ENCODE measurements at places on chromosomes 1 and 21. TPM values are rescaled to one million over a fixed set of nuclear protein-coding genes. Genes with fewer than 3 reads are reported as not detected.

The ETV3 gene
- total RNA-seq, result 29.1 TPM

The NR1I3 gene
- total RNA-seq, result 0.68 TPM

DNA sequence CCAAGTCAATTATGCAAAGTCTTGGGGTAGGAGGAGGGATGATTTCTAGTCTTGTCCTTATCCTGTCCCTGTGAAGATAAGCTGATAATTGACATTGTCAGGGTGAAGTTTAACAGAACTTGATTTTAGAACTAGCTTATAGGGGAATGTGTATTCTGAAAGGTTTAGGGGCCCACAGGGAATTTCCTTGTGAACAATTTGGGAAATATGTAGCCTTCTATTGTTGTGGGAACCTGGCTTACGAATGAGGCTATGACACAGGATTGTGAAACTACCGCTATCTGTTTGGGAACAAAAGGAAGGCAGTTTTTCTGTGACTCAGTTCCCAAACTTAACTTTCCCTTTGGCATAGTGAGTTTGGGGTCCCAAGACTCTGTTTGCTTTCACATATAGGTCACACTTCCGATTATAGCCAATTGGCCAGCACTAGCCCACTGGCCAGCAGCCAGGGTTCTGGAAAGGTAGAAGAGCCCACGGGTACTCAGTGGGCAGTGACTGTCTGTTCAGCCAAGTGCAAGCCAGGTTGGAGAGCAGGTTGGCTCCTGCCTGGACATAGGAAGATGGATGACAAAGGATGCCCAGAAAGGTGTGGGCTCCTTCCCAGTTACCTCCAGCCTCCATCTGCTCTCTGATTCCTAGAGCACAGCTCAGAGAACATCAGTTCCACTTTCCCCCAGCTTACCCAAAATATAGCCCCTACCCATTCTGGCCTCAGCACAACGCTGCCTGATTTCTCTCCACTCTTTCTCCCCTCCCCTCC lies 35.5 kb downstream of the H3-3A start:
- DNase-seq, result no peak
- H3K4me3 ChIP-seq, result no peak overlapping the region
- H3K27ac ChIP-seq, result no peak overlapping the region
- H3K27me3 ChIP-seq, result no peaks in the 10 kb centered on the region
- H3K4me1 ChIP-seq, result peaks cover 3% of the 10 kb centered on the region

GRCh38 chr1:46617108-46617800 lies 643 bp upstream of the MOB3C start:
- peaks cover 33% of the 10 kb centered on the region for H3K4me1 ChIP-seq
- peak overlapping the region; percentile 93 for H3K27ac ChIP-seq
- no peaks in the 10 kb centered on the region for H3K36me3 ChIP-seq
- H3K27me3 ChIP-seq, result no peaks in the 10 kb centered on the region
- peak overlapping the region; percentile 91 for H3K4me3 ChIP-seq

DNA sequence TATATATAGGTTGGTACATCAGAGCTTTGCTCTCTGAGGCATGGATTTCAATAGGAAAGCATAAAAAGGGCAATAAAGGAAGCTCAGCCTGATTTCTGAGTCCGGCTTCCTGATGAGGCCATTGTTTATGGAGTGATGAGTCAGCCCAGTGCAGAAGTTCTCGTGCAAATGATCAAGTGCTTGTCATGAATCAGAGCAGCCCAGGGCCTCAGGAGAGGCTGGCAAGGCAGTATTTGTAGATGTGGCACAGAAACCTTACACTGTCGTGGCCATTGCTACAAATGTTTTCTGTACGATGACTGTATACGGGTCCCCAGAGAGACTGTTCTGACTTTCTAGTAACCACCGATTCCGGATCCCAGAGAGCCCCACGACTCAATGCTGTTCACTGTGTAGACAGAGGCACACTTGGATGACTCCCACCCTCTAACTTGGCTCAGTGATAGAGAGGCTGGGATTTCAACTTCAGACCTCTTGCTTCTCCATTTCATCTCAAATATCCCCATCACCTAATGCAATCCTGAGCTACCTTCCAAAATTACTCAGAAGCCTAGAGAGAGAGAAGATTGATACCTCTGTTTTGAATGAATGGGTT lies 26.8 kb downstream of the UMODL1 start:
- no peak overlapping the region for H3K4me3 ChIP-seq
- no peak overlapping the region for H3K27ac ChIP-seq
- H3K36me3 ChIP-seq, result no peaks in the 10 kb centered on the region
- H3K4me1 ChIP-seq, result no peaks in the 10 kb centered on the region
- no peak for DNase-seq
- H3K27me3 ChIP-seq, result no peaks in the 10 kb centered on the region

- no peaks in the 10 kb centered on the region for H3K36me3 ChIP-seq
- no peak overlapping the region for H3K4me3 ChIP-seq
- no peak overlapping the region for H3K27ac ChIP-seq
These were observed 93.3 kb downstream of the PDE9A start for GRCh38 chr21:42746593-42747275.

The SLC45A3 gene
- total RNA-seq, result 7.3 TPM

The SELP gene
- total RNA-seq, result 1.7 TPM
